ENCODE measurements at places on chromosomes 16 and 17.

GRCh38 chr16:68386628-68387027 is 61.7 kb downstream of the SMPD3 start:
- DNase-seq = no peak

GRCh38 chr17:40191237-40192208 is 14.3 kb downstream of the RAPGEFL1 start:
- DNase-seq = peak; percentile 80

DNA sequence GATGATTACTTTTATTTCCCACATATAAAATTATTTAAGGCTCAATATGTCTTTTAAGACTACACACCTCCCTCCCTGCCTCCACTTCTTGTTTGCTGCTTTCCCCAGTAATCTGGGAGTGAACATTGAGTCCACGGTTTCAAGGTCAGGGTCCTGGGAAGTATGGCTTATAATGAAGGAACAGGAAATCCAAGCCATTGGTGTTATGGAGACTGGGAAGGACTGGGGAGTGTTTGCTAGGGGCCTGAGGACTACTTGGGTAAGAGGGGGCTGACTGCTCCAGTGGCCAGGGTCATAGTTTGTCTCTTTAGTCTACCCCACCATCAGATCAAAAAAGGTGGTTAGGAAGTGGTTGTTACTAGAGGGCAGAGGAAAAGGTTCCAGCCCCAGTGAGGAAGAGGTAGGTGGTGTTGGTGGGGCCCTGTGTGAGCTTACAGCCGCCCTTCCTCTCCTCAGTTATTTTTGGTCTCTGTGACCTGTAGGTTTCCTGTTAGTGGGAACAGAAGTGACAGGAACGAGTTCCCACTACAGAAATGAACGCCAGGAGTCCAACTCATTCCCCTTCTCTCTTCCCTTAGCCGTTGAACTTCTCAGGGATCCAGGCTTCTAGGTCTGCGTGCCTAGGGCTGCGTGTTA is 742 bp upstream of the SLC16A13 start:
- DNase-seq = no peak

DNA sequence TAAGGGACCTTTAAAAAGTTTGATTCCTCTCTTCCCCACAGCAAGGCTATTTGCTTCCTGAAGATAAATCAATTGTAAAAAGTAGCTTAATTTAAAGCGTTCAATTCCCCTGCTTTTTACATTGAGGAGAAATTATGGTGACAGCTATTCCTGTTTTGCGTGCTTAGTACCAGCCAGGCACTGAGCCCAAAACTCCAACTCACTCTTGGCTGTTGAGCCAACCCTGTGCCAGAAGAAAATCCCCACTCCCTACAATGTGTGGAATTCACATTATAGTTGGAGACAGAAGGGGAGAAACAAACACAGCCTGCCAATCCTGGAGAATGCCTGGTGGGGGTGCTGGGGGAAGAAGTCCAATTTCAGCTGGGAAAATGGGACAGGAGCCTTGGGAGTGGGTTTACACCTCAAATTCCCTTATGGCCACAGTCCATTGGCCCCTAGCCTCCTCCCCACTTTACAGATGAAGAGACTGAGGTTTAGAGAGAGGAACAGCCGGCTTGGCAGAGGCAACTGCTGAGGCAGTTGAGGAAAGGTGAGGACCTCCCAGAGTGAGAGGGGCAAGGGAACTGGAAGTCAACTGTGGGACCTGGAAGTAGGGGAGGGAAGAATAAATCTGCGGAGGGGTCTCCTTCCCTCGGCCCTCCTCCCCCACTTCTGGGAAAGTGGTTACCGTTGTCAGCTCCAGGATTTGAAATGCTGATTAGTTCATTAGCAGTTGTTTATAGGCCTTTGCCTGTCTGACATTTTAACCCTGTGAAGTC is 26.1 kb downstream of the CDH1 start:
- no peak for DNase-seq
